ENCODE measurements at places on chromosomes 6 and 20.

GRCh38 chr6:43243664-43244321 lies 512 bp downstream of the TTBK1 start:
- no peak for DNase-seq

GRCh38 chr6:134519465-134519864 lies 201.6 kb upstream of the SGK1 start:
- DNase-seq: peak; percentile 6

GRCh38 chr6:30380464-30380863 lies 35.5 kb downstream of the RPP21 start:
- no peak for DNase-seq

GRCh38 chr6:160252073-160252813 lies 6.4 kb downstream of the SLC22A2 start:
- no peak for DNase-seq

DNA sequence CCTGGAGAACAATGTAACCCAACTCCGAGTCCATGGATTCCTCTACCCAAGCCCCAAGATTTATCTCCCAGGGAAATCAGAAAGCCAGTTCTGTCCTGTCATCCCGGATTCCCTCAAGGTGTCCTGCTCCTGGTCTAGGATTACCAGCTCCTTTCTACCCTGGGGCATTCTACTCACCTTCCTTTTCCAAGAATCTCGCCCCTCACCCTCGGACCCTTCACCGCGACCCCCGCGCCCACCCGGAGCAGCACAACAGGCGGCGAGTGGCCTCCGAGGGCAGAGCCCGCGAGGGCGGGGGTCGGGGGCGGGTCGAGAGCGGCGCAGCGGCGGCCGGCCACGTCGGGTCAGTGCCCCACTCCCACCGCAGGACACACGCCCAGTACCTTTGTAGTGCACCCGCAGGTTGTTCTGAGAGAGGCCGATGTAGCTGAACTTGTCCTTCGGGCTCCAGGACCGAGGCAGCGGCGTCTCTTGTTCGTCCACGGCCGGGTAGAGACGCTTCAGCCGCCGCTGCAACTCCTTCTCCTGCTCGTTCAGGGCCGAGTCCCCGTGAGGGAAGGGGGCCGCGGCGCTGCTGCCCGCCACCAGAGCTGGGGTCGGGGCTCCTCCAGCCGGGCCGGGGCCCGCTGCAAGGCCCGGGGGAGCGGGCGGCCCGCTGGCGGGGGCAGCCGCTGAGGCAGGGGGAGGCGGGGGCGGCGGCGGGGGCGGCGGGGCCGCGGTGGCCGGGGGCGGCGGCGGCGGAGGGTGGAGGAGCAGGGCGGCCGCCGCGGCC lies 897 bp downstream of the RANBP9 start:
- no peak for DNase-seq

Measured in stimulated activated CD4-positive, alpha-beta T cell treated with anti-CD3 and anti-CD28 coated beads, TNF-alpha, amount 100 ng/mL, for 1 hour (primary cell).